ENCODE measurements at places on chromosomes 7 and 10. TPM values are rescaled to one million over a fixed set of nuclear protein-coding genes. Genes with fewer than 3 reads are reported as not detected.

Gene SYT15B
- not detected for total RNA-seq

Gene CALD1
- total RNA-seq = 95.0 TPM

Gene SUMF2
- 109 TPM for total RNA-seq

Gene FFAR4
- total RNA-seq = not detected

Gene DNA2
- total RNA-seq = 48.0 TPM

Gene ICA1
- total RNA-seq = 5.4 TPM

Gene RPEL1
- not detected for total RNA-seq

Gene BTBD16
- total RNA-seq = 0.42 TPM

Gene TLX1
- total RNA-seq = 0.11 TPM

Gene CARD11
- 21.4 TPM for total RNA-seq

Gene UCN3
- not detected for total RNA-seq

Gene WNT2
- total RNA-seq = not detected
